GM12865 (cell line): ENCODE measurements at places on chromosomes 11 and 22.

DNA sequence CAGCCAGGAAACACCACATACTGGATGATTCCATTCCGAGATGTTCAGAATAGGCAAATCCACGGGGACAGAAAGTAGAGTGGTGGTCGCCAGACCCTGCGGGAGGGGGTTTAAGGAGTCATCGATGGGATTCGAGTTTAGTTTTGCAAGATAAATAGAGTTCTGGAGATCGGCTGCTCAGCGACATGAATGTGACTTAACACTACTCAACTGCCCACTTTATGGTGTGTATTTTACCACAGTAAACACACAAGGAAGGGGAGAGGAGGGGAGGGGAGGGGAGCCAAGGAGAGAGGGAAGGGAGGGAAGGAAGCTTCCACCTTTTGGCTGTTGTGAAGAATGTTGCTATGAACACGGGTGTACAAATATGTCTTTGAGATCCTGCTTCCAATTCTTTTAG, 10.4 kb upstream of the ARHGAP8 start:
- no peak for DNase-seq

GRCh38 chr22:40727070-40727963, 48.0 kb downstream of the MCHR1 start:
- DNase-seq = no peak

DNA sequence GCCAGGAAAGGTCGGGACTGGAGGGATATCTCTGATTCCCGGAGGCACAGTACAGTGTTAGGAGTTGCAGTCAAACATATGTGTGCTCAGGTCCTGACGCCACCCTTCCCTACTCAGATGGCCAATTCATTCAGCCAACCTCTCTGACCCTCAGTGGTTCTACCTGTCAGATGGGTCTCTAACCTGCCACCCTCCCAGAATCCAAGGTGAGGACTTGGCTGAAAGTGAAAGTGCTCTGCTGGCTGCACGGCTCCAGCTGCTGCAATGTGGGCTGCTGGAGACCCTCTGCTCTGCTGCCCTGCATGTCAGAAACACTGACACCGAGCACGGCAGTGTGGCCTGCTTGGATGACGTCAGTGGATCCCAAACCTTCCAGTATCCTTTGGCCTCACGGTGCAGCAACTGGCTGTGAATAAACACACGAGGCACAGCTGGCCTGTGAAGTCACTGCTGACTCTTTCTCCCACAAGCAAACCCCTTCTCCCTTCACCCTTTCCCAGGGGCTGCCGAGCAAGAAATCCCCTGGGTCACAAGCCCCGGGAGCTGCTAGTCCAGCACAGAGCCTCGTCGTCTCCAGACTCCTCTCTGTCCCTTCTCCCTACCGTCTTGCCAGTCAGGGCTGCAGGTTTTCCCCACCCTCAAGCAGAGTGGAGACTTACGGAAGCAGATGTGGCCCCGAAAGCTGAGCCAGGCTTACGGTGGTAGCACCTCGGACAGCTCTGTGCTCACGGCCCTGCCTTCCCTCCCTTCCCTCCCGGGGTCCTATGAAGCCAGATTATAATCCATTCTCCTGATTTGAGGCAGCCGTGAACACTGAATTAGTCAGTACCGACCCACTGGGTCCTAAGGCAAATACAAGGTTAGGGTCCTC, 24.3 kb downstream of the KIAA0930 start:
- DNase-seq = no peak

- DNase-seq = peak; percentile 37
These were observed 8.3 kb downstream of the FXYD2 start for GRCh38 chr11:117816151-117816741.

GRCh38 chr11:103958475-103959215, 77.8 kb upstream of the DDI1 start:
- DNase-seq = peak; percentile 61

GRCh38 chr11:102761646-102762238, 18.7 kb downstream of the MMP10 start:
- no peak for DNase-seq

DNA sequence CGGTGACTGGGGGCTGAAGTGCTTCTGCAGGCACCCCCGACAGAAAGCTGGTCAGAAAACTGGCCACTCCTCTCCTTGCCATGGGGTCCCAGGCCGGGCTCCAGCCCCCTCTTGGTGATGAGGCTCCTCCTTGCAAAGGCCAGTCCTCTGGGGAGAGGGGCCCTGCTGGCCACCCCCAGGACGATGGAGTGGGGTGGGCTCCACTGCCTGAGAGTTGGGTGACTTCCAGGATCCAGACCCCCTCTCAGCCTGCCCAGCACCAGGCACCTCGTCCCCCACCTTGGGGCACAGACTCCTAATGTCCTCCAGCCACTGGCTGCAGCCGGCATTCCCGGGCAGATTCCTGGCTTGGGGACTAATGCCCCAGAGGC, 441 bp upstream of the RPS6KA4 start:
- DNase-seq = no peak

GRCh38 chr11:2579315-2580060, 120.3 kb downstream of the KCNQ1OT1 start:
- DNase-seq = no peak

- DNase-seq = no peak
These were observed 79.7 kb downstream of the FAT3 start for GRCh38 chr11:92304271-92304670.

DNA sequence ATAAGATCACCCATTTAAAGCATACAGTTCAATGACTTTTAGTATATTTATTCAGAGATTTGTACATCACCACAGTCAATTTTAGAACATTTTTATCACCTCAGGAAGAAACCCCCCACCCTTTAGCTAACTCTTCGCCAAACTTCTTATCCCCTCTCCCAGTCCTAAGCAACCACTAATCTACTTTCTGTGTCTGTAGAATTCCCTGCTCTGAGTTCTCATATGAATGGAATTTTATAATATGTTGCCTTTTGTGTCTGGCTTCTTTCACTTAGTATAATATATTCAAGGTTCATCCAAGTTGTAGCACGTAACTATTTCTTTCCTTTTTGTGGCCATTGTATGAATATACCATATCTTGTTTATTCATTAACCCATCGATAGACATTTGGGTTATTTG, 3.6 kb downstream of the ANKRD13D start:
- no peak for DNase-seq

GRCh38 chr11:1126935-1127663, 30.7 kb upstream of the MUC5AC start:
- DNase-seq = no peak

- DNase-seq = no peak
These were observed 37.9 kb downstream of the B3GAT1 start for GRCh38 chr11:134374171-134374570.

GRCh38 chr11:45554230-45554967, 111.0 kb downstream of the CHST1 start:
- DNase-seq = no peak

GRCh38 chr11:82733444-82734119, at the start of gene FAM181B:
TSS of gene FAM181B (minus strand) at chr11:82733864. CDS start at chr11:82733729, 135 bp downstream.
- DNase-seq = no peak

DNA sequence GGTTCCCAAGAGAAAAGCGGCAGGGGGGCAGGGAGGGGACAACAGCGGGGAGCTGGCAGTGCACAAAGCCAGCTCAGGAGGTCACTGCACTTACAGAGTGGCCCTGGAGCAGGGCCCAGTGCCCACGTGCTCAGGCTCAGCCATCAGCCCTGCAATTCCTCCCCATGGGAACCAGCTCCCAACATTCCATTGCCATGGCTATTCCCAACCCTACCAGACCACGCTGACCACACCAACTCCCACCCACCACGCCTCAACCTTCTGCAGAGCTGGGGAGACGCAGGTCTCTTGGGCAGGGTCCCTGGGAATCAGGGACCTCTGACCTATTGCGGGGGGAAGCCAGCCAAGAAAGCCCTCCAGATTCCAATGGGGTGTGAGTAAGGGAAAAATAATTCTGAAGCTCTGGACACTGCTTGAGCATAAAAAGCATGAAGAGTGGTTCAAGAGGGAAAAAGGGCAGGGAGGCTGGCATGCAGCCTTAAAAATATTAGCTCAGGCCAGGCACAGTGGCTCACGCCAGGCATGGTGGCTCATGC, 38.3 kb upstream of the TFIP11 start:
- no peak for DNase-seq

GRCh38 chr11:1771700-1772099, 8.0 kb upstream of the CTSD start:
- no peak for DNase-seq

- DNase-seq = no peak
These were observed 16.4 kb downstream of the CLTCL1 start for GRCh38 chr22:19275104-19275503.
